OCI-M1 (cell line): ENCODE measurements at places on chromosomes 13 and 19.

DNA sequence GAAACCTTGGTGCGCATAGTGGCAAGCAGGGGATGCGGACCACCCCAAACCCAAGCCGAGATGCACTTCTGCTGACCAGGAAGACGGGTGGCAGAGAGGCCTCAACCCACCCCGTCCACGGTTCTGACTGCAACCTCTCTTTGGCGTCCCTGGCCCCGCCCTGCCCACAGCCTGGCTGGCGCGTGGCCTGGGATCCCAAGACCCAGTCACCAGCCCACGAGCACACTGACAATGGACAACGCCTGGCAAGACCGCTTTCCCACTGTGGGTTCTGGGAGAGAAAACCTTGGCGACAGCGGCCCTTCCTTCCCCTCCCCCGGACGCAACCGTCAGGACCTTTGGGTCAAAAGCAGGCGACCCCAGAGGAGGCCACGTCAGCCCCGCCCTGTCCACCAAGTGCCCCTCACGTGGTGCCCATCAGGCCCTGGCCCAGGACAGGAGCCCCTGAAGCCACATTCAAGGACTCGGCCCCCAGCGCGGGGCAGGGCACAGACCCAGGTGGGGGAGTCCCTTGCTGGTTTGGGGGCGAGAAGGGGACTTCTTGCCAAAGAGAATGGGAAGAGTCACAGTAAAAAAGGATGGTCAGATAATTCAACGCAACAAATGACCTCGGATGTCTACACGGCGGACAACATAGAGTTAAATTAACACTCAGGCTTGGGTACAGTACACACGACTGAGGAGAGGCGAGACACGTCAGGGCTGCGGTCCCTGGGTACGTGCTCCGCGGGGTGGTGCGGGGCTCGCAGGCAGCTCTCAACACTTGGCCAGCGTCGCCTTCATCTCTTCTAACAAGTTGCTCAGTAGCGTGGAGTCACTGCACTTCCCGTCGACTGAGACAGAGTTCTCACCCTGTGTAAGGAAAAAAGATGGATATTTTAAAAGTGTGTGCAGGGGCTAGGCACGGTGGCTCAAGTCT is 5.0 kb downstream of the IZUMO4 start:
- DNase-seq: no peak

DNA sequence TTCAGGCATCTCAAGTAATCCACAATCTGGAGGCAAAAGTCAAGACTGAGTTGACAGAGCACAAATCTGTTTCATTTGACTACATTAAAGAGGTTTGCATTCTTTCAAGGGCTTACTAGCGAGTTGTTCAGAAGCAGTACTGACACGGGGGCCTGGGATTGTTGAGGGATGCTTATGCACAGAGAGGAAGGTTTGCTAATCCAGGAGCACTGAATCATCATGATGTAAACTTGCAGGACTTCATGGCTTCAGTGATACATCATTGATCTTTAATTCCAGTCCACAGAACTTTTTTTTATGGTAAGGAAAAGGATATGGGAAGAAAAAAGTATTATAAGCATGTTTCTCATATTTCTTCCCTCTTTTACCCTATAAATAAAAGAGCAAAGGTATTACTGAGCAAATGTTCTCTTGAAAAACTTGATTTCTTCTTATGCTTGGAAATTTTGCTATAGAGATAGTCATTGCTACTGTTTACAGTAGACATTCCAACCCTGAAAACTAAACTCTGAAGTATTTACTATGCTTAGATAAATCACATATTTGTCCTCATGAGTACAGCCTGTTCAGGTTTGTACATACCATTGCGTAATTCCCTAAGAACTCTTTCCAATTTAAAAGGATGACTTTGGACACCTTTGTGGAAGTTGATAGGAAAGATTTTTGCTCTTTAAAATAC is 65.8 kb upstream of the KPNA3 start:
- DNase-seq: no peak

DNA sequence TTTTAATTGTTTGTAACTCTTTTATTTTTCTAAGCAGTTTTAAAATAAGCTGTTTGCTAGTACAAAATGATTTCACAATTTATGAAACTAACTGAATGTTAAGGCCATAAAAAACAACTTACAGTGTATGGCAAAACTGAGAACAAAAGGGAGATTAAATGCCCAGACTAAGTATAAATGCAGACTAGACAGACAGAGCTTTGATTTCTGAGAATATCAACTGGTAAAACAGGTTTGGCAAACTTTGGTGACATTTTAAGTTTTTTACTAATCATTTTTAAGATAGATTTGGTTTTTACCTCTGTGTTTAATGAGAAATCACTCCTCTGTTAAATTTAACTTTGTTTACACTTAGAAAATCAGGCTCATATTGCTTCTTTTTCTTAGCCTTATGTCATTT is 127.5 kb upstream of the KLF5 start:
- no peak for DNase-seq

GRCh38 chr13:93670866-93671265 is 444.3 kb downstream of the GPC6 start:
- no peak for DNase-seq

DNA sequence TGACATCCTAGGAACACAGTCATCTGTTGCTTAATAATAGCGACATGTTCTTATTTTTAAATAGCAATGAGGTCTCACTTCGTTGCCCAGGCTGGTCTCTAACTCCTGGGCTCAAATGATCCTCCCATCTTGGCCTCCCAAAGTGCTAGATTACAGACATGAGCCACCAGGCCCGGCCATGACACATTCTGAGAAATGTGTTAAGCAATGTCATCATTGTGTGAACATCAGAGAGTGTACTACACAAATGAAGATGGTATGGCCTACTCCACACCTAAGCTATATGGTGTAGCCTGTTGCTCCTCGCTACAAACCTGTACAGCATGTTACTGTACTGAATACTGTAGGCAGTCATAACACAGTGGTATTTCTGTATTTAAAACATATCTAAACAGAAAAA is 24.6 kb upstream of the GARRE1 start:
- no peak for DNase-seq

GRCh38 chr13:42369071-42369797 is 97.3 kb downstream of the AKAP11 start:
- no peak for DNase-seq

- no peak for DNase-seq
These were observed 1405.1 kb downstream of the PCDH9 start for GRCh38 chr13:65825039-65825438.

DNA sequence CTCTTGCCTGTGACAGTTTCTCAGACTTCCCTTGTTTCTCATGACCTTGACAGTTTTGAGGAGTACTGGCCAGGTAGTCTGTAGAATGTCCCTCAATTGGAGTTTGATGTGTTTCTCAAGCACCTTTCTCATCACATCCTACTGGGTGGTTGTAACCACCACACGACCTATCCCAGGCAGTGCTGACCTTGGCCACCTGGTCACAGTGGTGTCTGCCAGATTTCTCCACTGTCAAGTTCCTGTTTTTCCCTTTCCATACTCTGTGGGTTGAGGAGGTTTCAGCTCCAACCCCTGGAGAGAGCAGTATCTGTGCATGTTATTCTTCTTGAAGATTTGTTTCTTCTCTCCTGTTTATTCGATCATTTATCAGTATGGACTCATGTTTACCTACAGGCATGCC is 8.4 kb upstream of the UPF3A start:
- no peak for DNase-seq

GRCh38 chr13:73825143-73825542 is 309.1 kb downstream of the KLF12 start:
- DNase-seq: no peak

GRCh38 chr13:112690283-112690929 is 568 bp downstream of the ATP11A start:
- DNase-seq: peak; percentile 57

- DNase-seq: no peak
These were observed 366.8 kb downstream of the DLEU7 start for GRCh38 chr13:50476577-50477285.

GRCh38 chr13:112071723-112072533 is 5.0 kb downstream of the SOX1 start:
- no peak for DNase-seq

DNA sequence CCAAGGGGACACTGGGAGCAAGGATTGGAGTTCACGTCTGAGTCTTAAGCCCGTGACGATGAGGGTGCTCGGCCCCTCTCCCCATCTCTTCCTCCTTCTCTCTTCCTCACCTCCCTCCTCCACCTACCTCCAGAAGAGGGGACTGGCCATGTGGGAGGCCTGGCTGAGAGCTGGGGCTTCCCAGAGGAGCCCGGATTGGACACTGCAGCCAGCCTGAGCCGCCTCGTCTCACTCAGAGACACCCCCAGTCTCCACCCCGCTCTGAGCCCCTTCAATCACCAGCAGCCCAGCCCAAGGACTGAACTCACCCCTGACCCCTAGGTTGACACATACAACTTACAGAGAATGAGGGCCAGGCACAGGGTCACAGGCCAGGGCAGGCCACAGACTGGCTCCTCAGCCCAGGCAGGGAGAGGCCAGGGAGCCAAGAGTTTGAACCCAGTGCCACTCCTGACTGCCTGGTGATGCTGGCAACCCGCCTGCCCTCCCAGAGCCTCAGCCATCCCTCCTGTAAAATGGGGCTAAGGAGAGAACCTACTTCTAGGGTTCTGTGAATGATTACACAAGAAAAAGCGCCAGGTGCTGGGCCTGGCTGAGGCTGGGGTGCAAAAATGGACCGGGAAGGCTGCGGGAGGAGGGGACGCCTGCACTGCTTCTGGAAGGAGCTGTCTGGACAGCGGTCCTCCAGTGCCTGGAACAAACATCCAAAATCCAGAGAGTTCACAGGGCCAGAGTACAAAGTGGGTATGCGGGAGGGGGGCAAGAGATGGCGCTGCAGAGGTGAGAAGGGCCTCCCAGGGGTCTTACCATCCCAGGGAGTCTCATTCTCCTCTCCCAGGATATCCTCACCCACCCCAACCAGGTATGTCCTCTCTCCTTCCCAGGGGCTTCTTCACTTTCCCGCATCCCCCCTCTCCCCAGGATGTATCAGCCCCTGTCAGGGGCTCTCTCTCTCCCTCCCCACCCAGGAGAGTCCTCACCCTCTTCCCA is 1.1 kb downstream of the CD79A start:
- DNase-seq: no peak

GRCh38 chr13:65857942-65858565 is 1372.1 kb downstream of the PCDH9 start:
- DNase-seq: no peak

GRCh38 chr13:28349907-28350654 is 144.8 kb downstream of the FLT1 start:
- DNase-seq: no peak

DNA sequence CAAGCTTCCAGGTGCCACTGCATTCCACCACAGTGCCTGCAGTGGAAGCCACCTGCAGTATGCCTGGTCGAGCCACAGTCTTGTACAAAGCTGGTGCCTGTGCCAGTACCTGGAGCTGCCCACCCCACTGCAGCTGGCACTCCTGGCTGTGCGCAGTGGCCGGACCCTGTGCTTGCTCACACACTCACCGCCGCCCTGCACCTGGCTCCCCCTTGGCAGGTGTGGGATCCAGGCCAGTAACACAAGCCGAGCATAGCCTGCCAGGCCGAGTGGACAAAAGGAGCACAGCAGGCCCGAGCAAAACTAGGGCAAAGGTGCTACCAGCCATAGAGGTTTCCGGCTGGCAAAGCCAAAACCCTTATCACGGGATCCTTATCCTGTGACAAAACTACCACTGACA is 18.5 kb downstream of the UGGT2 start:
- DNase-seq: no peak

GRCh38 chr13:42800109-42800643 is 18.8 kb downstream of the FAM216B start:
- no peak for DNase-seq

- DNase-seq: no peak
These were observed 26.2 kb downstream of the ZNF160 start for GRCh38 chr19:53076984-53077383.

DNA sequence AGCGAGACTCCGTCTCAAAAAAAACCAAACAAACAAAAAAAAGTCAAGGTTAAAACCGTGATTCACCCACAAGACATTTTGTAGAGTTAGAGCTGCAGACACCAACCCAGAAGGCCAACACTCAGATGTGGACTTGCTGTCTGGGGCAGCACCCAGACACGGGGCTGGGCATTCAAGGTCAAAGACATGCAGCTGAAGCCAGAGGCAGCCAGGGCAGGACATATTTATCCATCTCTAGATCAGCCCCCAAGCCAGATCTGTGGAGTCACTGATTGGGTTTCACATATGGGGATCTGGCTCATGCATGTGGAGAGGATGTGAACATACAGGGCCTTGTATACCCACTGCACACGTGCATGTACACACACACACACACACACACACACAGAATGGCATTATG is 3.6 kb downstream of the KLK15 start:
- no peak for DNase-seq

DNA sequence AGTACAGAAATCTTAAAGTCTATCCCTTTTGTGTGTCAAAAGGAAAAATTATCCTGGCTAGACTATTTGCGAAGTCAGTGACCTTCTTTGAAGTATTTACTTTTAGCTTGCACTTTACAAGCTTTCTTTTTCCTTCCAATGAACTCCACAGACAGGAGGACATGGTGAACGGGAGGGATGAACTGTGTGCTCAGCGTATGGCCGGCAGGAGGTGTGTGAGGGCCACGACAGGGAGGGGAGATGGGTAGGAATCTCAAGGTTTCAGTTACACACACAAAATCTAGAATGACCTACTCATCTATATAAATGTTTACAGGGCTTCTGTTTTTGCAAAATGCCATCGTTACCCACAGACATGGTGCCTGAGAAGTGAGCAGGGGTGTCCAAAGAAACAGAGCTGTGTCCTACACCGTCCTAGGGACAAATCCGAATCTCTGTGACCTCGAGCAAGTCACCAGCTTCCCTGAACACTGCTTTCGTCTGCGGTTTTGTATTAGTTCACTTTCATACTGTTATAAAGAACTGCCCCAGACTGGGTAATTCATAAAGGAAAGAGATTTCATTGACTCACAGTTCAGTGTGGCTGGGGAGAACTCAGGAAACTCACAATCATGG is 537.2 kb downstream of the LIG4 start:
- peak; percentile 43 for DNase-seq

- DNase-seq: peak; percentile 61
These were observed 667 bp downstream of the ZNF878 start for GRCh38 chr19:12052091-12052496.

DNA sequence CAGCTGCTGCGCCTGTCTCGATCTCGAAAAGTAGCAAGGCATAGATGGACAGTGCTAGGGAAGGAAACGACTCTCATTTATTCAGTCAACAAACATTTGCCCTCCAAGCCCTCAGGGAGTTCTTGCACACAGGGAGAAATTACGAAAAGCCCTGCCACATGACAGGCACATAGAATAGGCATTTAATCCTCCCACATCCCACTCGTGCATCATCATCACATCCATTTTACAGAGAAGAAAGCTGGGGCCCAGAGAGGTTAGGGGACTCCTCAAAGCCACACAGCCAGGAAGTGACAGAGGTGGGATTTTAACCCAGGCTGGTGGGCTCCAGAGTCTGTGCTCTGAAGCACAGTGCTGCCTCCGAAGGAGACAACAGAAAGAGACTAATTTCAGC is 11.6 kb downstream of the TMEM221 start:
- no peak for DNase-seq

DNA sequence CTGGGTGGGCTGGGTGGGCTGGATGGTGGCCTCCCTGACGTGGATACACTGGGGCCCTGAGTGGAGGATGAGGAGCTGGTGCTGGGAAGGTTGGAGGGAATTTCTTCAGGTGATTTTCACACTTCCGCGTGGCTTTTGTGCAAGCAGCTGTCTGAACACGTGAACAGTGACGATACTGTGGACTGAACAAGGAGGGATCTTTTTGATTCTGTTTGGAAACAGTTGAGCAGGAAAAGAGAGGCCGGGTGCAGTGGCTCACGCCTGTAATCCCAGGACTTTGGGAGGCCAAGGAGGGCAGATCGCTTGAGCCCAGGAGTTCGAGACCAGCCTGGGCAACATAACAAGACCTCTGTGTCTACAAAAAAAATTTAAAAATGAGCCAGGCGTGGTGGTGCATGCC is 9.1 kb upstream of the GTF2F1 start:
- no peak for DNase-seq

- no peak for DNase-seq
These were observed 543.4 kb downstream of the SUCLA2 start for GRCh38 chr13:47457626-47458025.
